Activated CD4-positive, alpha-beta T cell treated with anti-CD3 and anti-CD28 coated beads, Interleukin-10, Interleukin-2, amounts not matched to agents 100 ng/mL and 50 ng/mL, durations not matched to agents 16 hours and 8 hours (primary cell): ENCODE measurements at places on chromosomes 16 and 17.
A peak's percentile ranks its signal among the peaks of the same experiment; 100 is the strongest.

GRCh38 chr17:76273445-76274111 is 8.4 kb downstream of the UBALD2 start:
- no peak for DNase-seq

- DNase-seq: peak; percentile 81
Measured at GRCh38 chr16:82192665-82193064, 22.6 kb upstream of the MPHOSPH6 start.

- DNase-seq: no peak
Measured at GRCh38 chr16:82957212-82957611, 330.4 kb downstream of the CDH13 start.

- no peak for DNase-seq
Measured at GRCh38 chr17:32746280-32746679, 130.6 kb downstream of the MYO1D start.

- DNase-seq: no peak
Measured at GRCh38 chr17:50556803-50557202, 3.7 kb upstream of the CACNA1G start.
